Stimulated activated CD4-positive, alpha-beta T cell treated with anti-CD3 and anti-CD28 coated beads, Interleukin-15, amount 100 ng/mL, for 1 hour (primary cell): ENCODE measurements at places on chromosomes 2 and 18.

- no peak for DNase-seq
Measured at GRCh38 chr2:20182241-20182931, 42.5 kb downstream of the SDC1 start.

DNA sequence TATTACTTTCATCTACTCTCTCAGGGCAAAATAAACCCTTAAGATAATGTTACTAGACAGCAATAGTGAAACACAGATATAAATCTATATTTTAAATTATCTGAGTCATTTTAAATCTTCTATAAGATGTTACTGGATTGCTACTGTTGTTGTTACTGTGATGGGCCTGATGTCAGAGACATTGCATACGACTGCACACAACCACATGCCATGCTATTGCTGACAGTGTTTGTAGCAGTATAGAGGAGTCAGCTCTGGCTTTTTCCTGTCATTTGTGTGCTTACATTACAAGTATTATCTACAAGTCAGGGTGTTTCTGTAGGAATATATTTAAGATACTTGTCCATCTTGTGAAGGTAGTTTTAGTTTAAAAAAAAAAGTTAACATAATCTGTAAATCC lies 63.9 kb downstream of the CCDC148 start:
- DNase-seq = no peak

GRCh38 chr2:166895243-166895642 lies 7.0 kb downstream of the XIRP2 start:
- DNase-seq = no peak

- no peak for DNase-seq
Measured at GRCh38 chr2:30710016-30710415, 97.2 kb downstream of the CAPN13 start.

- DNase-seq = no peak
Measured at GRCh38 chr2:53770264-53770663, 2.7 kb downstream of the CHAC2 start.

- no peak for DNase-seq
Measured at GRCh38 chr2:232731470-232731869, 34.3 kb downstream of the GIGYF2 start.
